ENCODE measurements at places on chromosomes 13 and 19.

DNA sequence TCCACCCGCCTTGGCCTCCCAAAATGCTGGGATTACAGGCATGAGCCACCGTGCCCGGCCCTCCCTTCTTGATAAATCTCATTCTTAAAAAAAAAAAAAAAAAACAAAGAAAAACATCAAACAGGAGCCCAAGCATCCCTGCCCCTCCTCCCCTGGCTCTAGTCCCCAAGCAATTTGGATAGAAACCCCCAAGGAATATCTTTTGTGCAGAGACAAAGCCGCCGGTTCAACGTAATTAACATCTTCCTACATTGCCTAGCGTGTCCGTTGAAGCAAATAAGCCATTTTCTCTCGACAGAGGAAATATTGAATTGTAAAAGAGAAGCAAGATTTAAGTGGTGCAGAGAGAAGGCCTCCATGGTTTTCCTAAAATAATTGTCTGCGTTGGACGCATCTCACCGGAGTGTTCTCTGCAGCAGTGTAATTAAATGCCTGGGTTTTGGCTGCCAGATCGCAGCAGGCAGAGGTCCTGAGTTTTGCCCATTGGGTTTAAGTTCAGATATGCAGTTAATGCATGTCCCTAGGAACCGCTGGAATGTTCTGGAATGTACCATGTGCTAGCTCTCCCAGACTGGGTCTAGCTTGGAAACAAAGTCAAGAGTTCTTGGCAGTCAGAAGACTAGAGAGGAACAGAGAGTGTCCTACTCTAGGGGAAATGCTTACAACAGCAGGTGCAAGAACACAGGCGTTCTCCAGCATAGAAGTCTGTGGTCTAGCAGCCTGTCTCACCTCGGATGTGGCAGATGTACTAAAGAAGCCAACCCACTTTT lies 30.8 kb downstream of the PIN1 start:
- no peak for DNase-seq

GRCh38 chr19:49930483-49931011 lies 1.2 kb upstream of the NUP62 start:
- DNase-seq = no peak

GRCh38 chr13:44300895-44301638 lies 72.6 kb upstream of the SERP2 start:
- no peak for DNase-seq

DNA sequence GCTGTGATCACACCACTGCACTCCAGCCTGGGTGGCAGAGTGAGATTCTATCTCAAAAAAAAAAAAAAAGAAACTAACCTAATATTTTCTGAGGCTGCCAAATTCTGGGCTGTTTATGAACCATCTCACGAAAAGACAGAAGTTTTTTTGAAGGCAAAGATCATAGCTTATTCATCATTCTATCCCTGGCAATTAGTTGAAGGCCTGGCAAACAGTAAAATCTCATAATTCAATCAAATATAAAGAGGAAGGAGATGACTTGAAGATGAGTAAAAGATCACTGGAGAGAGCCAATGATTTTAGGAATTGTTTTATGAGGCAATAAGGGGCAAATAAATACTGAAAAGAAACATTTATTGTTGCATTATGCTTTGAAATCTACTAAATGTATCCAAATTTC lies 216.5 kb downstream of the DCLK1 start:
- no peak for DNase-seq

DNA sequence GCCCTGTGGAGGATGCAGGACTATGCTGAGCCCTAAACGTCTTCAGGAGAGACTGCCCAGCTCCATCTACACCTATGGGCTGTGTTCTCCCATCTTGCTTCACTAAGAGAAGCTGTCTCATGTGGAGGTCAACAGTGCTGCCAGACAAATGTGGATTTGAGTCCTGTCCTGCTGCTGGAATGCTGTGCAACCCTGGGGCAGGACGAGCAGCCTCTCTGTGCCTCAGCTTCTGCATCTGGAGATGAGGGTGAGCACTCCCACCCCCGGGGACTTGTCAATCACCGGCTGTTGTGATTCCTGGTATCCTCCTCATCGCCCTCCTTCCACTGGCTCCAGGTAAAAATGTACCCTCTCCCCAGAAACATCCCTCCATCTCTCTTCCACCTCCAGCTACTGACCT lies 16.3 kb downstream of the EPS15L1 start:
- DNase-seq = no peak

DNA sequence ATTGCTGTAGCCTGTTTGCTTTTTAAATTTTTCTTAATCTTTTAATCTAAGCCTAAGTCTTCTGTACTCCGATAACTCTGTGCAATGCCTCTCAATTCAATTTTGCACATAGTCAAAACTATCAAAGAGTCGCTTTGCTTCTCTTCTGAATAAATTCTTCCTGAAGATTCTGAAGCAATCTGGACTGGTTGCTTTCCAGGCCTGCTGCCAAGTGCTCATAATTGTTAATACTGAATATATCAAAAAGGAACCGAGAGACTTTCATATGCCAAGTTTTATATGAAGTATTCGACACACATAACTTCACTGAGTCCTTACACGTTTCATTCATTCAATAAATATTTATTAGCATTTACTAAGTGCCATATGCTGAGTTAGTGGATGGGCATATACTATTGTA lies 91.3 kb downstream of the EDNRB start:
- DNase-seq = no peak
